Activated T-cell treated with anti-CD3 and anti-CD28 coated beads for 1 hour (primary cell): ENCODE measurements at places on chromosomes 16 and 17.

GRCh38 chr17:1714980-1715802 is 5.0 kb upstream of the TLCD2 start:
- no peak for DNase-seq

GRCh38 chr17:76643553-76644148 is at the start of gene ST6GALNAC1:
Gene ST6GALNAC1 (minus strand): TSS chr17:76643757. CDS start chr17:76643638, 119 bp downstream.
- DNase-seq = peak; percentile 14

- peak; percentile 12 for DNase-seq
Observed at GRCh38 chr17:732067-732901, at the start of gene TLCD3A. Gene TLCD3A (plus strand): TSS chr17:732596. CDS start chr17:732648, 52 bp downstream.

GRCh38 chr16:79362300-79362970 is 238.1 kb downstream of the MAF start:
- DNase-seq = no peak

DNA sequence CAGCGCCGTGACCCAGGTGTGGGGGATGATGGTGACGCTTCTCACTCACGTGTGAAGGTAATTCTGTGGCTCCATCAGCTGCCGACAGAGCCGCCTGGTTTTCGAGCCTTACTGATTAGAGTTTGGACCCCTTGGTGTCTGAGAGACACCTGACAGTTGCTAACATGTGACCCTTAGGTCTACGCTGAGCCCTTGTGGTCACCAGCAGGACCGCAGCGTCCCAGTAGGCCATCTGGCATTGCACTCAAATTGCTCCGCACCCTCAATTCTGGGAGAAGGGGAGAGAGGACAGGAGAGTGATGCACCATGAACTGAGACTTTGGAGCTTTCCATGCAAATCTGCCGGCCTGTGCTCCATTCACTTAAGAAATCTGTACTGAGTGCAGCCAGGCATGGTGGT is 2.5 kb downstream of the FLYWCH1 start:
- no peak for DNase-seq

DNA sequence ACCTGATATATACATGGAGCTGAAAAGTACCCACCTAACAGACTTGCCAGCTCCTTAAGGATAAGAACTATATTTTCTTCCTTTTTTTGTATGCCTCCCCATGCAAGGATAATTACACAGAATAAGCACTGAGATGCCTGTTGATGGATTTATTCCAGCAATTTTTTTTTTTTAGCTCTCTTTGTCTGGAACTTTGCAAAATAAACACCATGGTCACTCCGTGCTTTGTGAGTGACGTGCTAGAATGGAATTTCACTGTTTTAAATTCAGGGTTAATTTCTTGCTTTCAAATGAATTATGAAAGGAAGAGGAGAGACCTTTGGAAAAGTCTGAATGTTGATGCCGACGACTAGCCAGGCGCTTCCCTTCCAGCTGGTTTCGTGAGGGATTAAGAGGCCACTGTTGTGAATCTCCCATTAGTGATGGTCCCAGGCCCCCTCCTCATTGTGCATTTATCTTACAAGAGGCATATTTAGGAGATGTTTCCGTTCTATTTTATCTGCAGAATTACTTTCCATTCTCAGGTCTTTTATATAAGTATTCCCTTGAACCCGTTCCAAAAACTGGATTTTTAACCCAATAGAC is 529.1 kb downstream of the WWOX start:
- DNase-seq = no peak

DNA sequence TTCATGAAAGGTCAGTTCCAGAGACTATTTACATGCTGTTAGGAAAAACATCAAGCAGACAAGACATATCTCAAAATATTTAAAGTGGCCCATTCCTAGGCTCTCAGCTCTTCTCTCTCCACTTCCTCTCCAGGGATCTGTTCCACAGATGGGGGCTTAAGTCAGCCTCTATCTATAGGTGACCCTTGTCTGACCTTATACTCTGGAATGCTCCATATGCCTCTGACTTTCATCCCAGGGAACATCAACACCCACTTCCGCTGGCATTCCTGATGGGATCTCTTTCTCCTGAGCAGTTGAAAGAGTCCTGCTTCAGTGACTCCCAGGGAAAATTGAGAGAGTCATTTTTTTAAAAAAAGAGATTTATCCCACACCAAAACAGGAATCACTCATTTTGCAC is 11.5 kb upstream of the WIPI1 start:
- DNase-seq = no peak

DNA sequence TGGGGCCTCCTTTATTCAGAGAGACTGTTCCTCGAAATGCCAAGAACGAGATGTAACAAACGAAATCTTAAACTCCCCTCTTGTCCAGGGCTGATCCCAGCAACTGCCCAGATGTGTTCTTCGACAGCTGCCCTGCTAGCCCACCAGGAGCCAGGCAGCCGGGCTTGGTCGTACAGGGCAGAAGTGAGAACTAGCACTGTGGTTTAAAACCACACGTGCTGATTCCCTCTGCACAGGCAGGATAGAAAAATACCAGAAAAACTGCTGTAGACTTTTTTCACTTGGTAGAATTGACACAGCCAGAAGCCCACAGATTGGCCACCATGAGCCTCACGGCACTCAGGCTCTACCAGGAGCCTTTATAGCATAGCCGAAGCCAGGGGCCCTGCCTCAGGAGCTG is 33.1 kb downstream of the PLD6 start:
- no peak for DNase-seq

DNA sequence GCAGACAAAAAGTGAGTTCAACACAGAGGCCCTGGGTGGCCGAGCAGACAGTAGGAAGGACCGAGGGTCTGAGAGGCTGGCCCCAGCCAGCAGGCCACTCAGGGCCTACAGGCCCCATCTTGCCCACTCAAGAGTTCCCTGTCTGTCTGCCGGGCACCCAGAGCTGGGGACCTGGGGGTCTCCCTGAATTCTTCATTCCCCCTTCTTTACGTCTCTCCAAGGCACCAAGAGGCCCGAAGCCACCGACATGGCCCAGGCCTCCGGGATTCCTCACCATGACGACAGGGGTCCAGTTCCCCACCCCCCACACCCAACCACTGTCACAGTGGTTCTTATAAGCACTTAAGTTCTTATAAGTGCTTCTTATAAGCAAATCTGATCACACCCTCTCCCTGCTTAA is 49.2 kb downstream of the NOS2 start:
- no peak for DNase-seq

- DNase-seq = no peak
Observed at GRCh38 chr16:70391446-70391845, 44.7 kb downstream of the DDX19A start.

DNA sequence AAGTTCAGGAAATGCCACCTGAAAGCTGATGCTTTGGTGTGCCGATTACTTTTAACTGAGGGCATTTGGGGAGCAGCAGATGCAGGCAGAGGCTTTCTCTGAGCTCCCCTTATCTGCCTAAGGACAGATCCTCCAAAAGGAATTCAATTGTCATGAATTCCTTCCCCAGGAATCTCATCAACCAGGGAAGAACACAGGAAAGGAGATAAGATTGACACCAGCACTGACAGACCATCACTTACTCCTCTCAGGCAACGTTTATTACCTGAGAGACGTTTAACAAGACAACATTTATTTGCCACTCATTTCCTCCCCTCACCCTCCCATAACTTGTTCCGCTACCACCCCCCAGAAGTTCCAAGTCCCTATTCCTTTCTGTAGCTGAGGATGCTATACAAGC is 17.6 kb upstream of the CDRT4 start:
- no peak for DNase-seq

- DNase-seq = no peak
Observed at GRCh38 chr16:82834151-82834815, 207.5 kb downstream of the CDH13 start.

- no peak for DNase-seq
Observed at GRCh38 chr17:36470499-36470898, 16.0 kb upstream of the ZNHIT3 start.

- no peak for DNase-seq
Observed at GRCh38 chr17:30573603-30574175, 96.5 kb downstream of the GOSR1 start.

DNA sequence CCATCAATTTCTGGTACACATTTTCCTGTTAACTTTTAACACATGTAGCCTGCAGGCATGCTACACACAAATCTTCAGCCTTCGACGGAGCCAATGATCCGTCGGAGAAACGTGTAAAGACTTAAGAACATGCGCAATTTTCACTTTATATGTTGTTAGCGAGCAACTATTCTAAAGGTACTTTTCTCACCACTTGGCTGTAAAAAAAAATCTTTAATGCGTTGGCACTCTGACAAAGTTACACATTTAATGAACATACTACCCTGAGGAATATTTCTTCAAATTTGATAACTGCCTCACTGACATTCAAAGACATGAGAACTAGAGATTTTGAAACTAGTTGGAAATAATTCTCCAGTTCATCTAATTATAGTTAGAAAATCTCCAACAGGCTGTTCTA is 507.5 kb upstream of the SALL1 start:
- DNase-seq = no peak

GRCh38 chr17:59355030-59355701 is 23.7 kb downstream of the YPEL2 start:
- DNase-seq = no peak

DNA sequence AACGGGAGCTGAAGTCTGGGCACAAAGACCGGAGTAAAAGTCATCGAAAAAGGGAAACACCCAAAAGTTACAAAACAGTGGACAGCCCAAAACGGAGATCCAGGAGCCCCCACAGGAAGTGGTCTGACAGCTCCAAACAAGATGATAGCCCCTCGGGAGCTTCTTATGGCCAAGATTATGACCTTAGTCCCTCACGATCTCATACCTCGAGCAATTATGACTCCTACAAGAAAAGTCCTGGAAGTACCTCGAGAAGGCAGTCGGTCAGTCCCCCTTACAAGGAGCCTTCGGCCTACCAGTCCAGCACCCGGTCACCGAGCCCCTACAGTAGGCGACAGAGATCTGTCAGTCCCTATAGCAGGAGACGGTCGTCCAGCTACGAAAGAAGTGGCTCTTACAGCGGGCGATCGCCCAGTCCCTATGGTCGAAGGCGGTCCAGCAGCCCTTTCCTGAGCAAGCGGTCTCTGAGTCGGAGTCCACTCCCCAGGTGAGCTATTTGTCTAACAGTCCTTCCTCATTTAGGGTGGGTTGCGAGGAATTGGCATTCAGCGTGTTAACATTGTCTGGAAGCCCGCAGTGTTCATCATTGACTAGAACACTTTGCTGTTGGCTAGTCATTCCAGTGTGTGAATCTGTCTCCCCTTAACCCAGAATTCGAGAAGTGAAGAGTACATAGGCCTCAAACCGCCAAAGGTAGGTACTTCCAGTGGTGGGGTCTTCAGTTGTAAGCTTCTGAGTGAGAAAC is 1.5 kb downstream of the CDK12 start:
- DNase-seq = no peak

- DNase-seq = no peak
Observed at GRCh38 chr16:16083421-16084156, 134.2 kb downstream of the ABCC1 start.

GRCh38 chr16:886802-887731 is 83.7 kb downstream of the LMF1 start:
- DNase-seq = no peak

GRCh38 chr16:66850115-66850815 is 6.1 kb downstream of the CA7 start:
- DNase-seq = no peak

GRCh38 chr17:306536-307294 is 45.9 kb downstream of the RPH3AL start:
- no peak for DNase-seq

- peak; percentile 46 for DNase-seq
Observed at GRCh38 chr16:66270333-66270927, 96.1 kb upstream of the CDH5 start.

GRCh38 chr17:31550389-31551056 is 159.0 kb downstream of the RAB11FIP4 start:
- no peak for DNase-seq

GRCh38 chr17:78664476-78665386 is 87.5 kb upstream of the DNAH17 start:
- no peak for DNase-seq

DNA sequence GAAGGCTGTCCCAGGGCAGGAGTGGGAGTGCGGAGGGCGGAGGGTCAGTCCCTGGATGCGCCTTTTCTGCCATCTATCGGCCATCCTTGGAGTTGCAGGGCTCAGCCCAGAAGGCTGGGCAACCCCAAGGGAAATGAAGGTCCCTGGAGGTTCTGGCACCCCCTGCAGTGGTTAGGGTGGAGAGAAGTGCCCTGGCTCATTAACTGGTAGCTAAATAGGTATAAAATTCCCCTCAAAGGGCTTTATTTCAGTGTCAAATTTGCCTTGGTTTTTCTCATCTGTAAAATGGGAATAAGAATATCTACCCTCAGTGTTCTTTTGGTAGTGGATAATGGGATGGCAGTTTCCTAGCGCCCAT is 22.4 kb downstream of the C17orf75 start:
- DNase-seq = peak; percentile 56

DNA sequence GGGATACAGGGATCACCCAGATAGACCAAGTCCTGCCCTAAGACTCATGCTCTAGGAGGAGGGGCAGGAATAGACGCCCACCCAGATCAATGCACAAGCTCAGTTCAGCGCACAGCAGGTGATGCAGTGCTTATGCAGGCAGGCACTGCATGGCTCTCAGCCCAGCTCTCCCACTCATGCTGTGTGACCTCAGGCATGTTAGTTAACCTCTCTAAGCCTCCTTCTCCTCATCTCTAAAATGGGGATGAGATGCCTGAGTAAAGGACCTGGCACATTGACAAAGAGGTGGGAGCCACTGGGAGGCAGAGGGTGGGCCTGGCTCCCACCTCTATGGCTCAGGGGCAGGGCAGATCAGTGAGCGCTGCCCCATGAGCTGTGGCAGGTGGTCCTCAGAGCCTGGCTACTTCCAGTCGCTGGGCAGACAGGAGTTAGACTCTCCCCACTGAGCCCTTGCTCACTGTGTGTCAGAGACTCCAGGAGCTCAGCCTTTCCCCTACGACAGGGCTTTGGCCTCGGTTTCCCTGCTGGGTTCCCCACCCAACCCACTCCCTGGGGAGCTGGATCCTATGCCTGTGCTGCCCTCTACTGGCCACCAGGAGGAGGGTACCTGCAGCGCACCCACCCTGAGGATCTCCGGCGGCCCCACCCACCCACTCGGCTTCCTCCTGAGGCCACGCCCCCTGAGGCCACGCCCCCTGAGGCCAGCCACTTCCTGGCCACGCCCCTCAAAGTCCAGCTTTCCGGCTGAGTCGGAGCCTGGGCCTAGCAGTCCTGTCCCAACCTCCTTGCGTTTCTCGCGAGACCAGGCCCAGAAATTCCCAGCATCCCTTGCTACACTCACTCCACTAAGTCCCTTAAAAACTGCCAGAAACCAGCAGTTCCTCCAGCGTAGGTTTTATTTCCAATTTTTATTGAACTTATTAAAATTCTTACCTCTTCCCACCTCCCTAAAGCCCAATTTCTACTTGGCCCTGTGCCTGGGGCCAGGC is 196.1 kb downstream of the GSG1L start:
- peak; percentile 25 for DNase-seq

- DNase-seq = no peak
Observed at GRCh38 chr16:47949276-47949675, 206.5 kb downstream of the ABCC12 start.
